ENCODE measurements at places on chromosomes 12 and 14.

GRCh38 chr14:61472801-61473376 lies 151.5 kb downstream of the PRKCH start:
- no peak for DNase-seq

- no peak for DNase-seq
Measured at GRCh38 chr14:61885203-61885961, 123.2 kb downstream of the SNAPC1 start.

DNA sequence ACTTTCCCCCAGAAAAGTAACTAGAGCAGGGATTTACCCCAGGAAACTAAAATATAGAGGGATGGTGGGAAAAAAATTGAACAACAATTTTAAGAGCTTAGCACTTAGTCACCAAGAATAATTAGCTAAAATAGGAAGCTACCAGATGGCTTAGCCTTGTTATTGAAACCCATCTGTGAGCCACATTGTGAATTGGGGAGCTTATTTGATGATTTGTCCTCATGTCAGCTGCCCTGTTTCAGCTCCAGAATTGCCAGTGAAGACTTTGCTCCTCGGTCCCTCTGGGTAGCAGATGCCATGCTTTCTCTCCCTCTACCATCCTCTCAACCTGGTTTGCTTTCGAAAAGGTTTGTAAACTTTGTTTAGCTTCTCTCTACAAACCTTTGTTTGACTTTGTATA lies 67.7 kb upstream of the PTHLH start:
- no peak for DNase-seq

GRCh38 chr14:68650404-68650994 lies 142.4 kb downstream of the ZFP36L1 start:
- DNase-seq = peak; percentile 40

- DNase-seq = peak; percentile 22
Measured at GRCh38 chr12:1808798-1809480, 11.4 kb upstream of the LRTM2 start.

DNA sequence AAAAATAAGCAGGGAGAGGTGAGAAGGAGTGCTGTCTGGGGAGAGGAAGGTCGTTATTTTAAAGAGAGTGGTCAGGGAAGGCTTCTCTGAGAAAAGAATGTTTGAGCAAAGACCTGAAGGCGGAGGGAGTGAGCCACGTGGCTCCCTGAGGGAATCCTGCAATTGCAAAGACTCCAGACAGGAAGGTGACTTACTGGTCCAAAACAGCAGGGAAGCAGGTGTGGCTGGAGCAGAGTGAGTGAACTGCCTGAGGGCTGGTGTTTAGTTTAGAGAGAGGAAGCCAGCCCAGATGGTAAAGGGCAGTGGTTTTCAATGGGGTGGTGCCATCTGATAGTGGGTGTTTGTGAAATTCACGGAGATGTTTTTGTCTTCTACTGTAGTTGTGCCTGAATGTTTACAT lies 58.8 kb upstream of the LTA4H start:
- no peak for DNase-seq

- DNase-seq = no peak
Measured at GRCh38 chr12:4745249-4745648, 25.0 kb downstream of the GALNT8 start.

DNA sequence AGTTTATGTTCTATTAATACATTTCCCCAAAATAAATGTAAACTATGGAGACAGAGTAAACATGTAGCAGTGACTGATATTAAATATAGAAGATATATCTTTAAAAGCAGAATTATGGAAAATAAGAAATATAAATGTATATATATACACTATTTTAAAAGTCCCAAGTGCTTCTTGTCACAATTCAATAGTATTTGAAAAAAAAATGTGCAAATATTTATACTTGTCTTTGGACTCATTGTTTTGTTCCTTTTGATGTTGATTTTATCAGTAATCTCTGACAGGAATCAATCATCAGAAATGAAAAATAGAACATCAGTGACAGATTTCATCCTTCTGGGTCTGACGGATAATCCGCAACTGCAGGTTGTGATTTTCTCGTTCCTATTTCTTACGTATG lies at the start of gene OR6C76:
Gene OR6C76, plus strand, starts transcription at position 301 of the 400 bp plus-strand sequence. Its CDS starts 0 bp downstream, at position 301.
- DNase-seq = no peak

DNA sequence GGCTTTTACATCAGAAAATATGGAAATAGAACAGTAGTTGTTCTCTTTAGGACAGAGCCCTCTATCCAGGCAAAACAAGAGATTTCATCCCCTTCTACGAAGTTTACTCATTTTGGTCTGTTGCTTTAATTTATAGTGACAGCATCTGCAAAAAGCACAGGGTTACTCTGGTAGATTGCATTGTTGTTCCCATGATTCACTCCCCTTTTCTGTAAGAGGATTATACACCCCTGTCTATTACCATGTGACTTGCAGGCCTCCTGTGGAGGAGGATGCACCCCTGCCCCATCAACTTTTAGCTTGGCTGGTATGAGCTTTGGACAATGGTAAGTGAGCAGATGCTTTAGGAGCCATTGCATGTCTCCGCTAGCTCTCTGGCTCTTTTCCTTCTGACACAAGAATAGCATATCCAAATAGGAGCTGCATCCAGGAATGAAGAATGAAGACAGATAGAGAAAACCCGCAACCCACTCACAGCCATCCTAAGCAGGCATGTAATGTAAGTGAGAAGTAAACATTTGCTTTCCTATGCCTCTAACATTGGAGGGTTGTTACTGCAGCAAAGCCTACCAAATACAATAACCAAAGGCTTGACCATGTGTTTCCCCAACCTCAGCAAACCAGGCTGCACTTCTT lies 304.2 kb downstream of the AKAP6 start:
- no peak for DNase-seq

GRCh38 chr12:98374007-98374406 lies 141.4 kb upstream of the TMPO start:
- DNase-seq = no peak

DNA sequence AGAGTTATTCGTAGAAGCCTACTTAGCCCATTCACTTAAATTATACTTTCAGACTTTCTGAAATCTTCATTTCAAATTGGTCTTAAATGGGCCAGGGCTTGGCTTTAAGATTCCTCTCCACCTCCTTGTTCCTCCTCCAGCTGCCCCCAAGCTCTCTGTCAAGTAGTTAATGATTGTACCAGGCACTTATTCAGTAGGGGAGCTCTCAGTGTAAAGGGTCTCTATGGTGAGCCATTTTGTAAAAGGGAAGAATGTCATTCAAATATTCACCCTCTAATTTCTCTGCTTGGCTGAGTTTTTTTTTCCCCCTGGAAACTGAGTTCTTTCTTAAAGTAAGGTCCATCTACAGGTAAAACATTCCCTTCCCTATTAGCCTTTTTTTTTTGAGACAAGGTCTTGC lies 96.6 kb downstream of the SUDS3 start:
- DNase-seq = no peak

DNA sequence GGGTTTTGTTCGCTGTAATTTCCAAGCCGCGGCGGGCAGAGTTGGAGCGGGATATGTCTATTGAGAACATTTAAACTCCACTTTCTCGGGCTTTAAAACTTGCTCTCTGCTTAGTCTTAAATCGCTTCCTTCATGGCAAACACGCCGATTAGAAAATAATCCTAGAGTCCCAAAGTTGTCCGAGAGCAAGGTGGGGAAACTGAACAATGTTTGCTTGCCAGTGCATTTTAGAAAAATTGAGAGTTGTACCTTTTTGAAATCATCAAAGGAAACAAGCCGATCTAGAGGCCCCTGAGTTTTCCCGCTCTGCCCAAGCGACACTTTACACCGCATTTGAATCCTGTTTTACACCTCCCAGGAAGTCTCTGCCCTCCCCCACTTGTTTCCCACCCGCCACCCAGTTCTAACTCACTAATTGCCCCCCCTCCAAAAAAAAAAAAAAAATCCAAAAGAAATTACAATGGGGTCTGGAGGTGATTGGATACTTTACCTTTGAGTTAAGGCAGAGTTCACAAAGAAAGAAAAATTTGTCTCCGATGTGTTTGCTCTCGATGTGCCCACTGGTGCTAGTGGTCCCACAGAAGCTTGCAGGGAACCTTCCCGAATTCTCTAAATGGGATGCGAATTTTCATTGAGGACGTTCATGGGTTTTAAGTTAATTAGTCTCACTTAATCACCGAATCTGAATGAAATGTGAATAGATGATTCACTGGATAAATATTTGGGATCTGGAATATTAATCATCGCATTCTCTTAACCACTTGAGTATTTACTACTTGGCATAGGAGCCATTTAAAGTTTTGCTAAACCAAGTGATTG lies 2.3 kb downstream of the HMGA2 start:
- no peak for DNase-seq

GRCh38 chr12:2410496-2410895 lies 357.7 kb downstream of the CACNA1C start:
- no peak for DNase-seq

GRCh38 chr14:90509403-90509802 lies 112.6 kb downstream of the CALM1 start:
- peak; percentile 18 for DNase-seq

DNA sequence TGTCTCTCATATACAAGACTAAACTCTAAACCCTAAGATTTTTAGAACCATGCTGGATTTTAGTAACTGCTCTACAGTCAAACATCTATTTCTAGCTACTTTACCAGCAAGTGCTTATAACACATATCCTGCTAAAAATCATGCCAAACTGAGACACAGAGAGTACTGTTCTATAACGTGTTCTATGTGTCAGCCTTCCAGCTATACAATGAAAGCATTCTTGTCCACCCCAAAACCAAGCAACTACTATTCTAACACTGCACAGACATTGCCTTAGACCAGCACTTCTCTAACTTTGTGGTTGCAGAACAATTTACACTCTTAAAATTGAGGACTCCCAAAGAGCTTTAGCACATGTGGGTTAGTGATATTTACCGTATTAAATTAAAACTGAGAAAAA lies 85.7 kb downstream of the SPPL3 start:
- no peak for DNase-seq

- DNase-seq = no peak
Measured at GRCh38 chr14:89013698-89014568, 189.5 kb downstream of the TTC8 start.

GRCh38 chr12:104805186-104805585 lies 152.9 kb downstream of the SLC41A2 start:
- no peak for DNase-seq

DNA sequence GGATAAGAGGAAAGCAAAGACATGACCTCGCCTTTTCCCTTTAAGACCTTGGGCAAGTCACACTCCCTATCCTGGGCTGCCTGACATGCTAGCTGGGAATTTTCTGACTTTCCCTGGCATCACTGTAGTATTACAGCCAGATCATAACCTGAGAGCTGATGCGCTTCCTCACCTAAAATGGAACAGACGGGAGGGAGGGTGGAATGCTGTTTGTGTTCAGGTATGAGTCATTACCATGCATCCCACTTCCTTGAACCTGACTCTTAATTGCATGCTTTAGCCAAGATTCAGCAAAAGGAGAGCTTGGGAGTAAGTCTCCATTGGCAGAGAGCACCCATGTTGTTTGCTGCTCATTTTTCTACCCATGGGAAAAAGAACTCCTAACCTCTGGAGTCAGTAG lies 156.5 kb downstream of the KCNK10 start:
- DNase-seq = no peak

DNA sequence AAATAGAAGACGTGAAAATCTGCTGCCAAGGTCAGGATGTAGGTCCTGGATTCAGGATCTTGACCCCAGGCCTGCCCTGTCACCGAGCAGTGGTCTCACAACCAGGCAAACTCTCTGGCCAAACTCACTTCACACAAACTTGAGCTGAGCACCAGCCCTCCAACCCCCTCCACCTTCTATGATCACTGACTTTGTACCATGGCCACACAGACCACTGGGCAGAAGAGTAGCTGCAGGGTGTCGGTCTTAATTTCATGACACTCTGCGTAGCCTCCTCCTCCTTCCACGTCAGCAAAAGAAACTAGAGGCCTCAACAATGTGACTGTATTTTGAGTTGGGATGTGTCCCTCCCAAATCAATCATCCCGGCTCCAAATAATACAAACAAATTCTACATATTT lies 7.2 kb upstream of the TBX3 start:
- DNase-seq = no peak

GRCh38 chr12:1356285-1356684 lies 238.1 kb downstream of the FBXL14 start:
- DNase-seq = no peak

- DNase-seq = no peak
Measured at GRCh38 chr14:85579942-85580341, 50.0 kb downstream of the FLRT2 start.

DNA sequence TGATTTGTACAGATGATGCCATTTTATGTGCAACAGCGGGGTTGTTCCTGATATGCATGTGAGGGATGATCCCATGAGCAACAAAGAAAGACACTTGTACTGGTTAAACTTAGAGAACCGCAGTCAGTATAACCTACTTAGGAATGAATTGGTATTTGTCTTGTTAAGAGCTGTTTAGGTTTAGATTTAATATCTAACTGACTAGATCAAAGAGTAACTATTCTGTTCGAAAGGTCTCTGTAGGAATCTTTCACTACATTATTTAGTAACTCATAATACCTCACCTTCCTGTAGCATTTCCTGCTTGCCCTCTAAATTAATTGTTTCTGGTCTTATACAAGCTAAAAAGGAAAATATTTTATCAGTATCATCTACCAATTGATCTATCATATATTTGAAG lies 350.4 kb downstream of the TRHDE start:
- DNase-seq = no peak

DNA sequence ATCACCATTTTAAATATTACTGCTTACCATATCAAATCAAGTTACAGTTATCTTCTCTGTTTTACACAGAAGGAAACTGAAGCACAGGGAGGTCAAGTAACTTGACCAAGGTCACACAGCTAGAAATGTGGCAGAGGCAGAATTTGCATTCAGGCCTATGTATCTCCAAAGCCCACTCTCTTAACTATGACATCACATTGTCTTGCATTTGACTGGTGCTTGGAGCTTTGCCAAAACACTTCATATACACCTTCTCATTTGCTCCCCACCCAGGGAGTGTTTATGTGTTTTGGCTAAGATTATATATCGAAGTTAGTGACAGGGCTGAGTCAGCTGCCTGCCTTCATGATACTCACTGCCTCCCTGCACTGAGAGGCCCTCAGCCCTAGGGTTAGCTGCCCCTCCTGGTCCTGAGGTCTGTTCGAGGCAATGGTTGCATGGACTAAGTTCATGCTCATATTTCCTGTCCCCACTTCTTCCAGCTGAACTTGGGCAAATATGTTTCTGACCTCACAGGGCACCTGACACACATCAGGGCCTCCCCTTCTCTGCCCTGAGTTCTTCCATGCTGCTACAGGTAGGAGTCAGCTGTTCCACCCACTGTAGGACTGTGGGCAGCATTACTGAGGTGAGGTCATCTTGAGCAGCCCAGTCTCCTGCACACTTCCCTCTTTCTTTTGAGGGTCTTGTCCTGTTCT lies 1.8 kb downstream of the GALNT6 start:
- no peak for DNase-seq
